ENCODE measurements at places on chromosomes 4 and X.

- DNase-seq: no peak
These were observed 789 bp upstream of the SRPX start for GRCh38 chrX:38221391-38221929.

- no peak for DNase-seq
These were observed 27.2 kb upstream of the GPR34 start for GRCh38 chrX:41661366-41662095.

GRCh38 chr4:8069102-8069752, 89.4 kb downstream of the ABLIM2 start:
- no peak for DNase-seq

GRCh38 chr4:84279678-84280077, 219.4 kb downstream of the NKX6-1 start:
- no peak for DNase-seq

DNA sequence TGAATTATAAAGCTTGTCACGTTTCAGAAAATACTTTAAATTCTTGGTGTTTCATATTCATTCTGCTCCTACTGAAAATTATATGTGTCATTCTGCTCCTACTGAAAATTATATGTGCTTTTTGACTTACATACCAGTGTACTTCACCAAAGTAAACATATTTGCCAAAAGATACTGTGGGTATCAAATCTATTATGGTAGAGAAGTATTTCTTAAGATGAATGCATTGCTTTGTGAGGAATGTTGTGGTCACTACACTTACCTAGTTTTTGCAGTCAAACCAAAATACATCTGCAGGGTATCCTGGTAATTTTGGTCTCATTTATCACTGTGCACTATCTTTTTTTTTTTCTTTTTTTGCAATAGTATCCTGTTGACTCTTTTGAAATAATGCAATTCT, 287.7 kb upstream of the MAD2L1 start:
- no peak for DNase-seq

- no peak for DNase-seq
These were observed 44.8 kb upstream of the PTPN13 start for GRCh38 chr4:86549163-86549788.

GRCh38 chr4:76779740-76780459, 118.0 kb downstream of the SOWAHB start:
- DNase-seq: no peak

GRCh38 chr4:59973492-59973891, 1226.6 kb upstream of the ADGRL3 start:
- no peak for DNase-seq

DNA sequence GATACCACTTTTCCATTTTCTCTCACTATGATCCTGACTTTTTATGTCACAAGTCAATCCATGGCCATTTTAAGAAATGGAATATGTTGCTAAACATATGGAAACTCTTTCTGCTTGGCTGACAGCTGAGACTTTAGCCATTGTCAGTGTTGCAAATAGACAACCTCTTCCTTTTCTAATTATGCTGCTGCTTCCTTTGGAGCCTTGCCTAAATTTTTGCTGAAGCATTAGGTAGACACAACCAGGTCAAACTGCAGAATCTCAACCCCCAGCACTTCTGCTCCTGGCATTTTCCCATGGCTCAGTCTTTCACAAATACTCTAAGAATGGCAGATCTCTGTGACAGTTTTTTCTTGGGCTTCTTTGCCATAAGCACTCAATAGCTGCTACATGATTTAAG, 543.3 kb downstream of the GRID2 start:
- no peak for DNase-seq

- DNase-seq: no peak
These were observed 32.0 kb upstream of the MMAA start for GRCh38 chr4:145587088-145587754.

DNA sequence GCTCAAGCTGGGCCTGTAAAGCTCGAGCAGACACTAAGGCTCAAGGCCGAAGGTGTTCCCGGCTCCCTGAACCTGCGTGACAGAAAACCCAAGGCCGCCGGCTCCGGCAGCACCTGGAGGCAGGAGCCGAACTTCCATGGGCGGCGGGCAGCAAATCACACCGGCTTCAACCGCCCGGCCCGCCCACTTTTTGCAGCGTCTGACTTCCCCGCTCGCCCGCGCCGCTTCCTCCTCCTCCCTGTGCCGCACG, 940 bp upstream of the NSD2 start:
- no peak for DNase-seq

DNA sequence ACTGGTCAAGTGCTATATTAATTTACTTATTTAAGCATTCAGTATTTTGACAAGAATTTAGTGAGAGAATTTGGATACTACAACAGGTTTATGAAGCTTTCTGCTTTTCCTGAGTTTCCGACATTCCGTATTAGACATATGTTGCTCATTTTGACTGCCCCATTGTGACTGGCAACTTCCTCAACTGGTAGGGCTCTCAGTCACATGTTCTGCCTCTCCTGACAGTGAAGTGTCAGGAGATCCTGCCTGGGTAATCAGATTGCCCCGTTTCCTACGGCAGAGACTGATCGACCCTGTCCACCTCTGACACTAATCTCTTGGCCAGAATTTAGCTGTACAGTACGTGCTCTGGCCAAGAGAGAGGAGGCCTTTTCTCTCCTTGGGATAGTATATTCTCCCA, 49.5 kb downstream of the CLNK start:
- no peak for DNase-seq

DNA sequence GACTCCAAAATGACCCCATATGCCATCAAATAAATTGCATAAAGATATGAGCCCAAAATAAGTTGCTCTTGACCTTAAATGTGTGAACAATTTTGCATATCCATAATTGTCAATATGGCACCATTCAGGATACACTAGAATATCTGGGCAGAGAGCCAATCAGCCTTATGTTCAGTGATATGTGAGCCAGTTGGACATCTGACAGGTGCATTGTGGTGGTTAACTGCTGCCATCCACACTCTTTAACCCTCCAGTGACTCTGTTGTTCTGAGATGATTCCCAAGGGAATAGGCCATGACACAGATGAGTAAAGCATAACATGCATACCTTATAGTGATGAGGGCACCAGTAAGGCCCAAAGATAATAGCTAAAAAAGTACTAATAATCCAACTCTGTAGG, 500.1 kb downstream of the PCDH18 start:
- no peak for DNase-seq

DNA sequence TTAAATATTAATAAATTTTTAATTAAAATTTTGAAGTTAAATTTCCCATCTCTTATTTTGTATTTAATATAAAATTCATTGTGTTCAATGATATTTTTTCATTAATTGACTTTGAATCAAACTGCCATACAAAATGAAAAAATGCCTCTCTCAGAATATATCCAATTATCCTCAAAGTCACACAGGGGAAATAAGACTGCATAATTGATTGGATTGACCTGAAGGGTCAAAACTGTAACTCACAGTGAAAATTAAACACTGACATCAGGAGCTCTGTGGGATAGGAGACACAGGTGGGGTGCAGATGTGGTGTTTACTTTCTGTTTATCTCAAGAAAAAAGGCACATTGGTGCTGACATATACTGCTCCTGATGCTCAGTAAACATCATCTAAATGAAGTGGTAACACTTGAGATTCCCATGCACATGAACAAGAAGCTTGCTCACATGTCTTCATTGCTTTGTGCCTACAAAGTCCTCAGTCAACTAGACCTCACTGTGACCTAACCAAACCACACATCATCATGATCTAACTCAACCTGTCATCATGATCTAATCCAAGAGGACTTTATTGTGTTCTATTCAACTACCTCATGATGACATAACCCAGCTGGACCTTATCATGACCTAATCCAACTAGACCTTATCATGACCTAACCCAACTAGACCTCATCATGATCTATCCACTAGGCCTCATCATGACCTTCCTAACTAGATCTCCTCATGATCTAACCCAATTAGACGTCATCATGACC, 83.7 kb downstream of the DHRSX start:
- no peak for DNase-seq

DNA sequence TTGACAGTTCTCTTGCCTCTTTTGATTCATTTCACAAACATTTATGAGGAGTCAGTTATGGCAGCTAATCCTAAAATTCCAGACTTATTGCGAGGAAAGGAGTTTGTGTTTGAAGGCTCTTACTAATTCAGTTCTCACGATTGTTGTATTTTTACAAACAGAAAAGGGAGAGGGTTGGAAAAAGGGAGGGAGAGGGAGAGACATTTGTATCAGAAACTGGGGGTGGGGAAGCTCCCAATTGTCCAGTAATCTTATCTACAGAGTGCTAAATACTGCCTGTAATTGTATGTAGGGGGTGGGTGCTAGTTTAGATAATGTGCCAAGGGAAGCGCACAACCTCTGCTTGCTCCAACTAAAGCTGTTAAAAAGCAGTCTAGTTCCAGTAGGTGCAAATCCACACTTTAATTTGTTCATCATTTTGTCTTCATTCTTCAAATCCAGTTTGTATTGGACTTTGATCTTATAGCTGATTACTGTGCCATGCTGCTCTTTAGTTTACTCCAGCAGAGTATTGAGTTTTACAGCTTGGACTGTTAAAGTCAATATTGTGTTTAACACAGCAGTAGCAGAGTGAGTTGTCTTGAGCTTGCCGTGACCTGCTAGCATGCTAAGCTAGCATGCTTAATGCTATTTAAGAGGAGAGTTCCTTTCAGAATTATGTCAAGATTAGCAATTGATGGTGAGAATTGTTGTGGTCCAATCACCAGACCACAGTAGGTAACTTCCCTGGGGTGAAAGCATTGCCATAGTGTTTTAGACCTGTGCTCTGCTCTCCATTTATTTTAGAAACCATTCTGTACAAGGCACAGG, 13.9 kb downstream of the FNIP2 start:
- no peak for DNase-seq

DNA sequence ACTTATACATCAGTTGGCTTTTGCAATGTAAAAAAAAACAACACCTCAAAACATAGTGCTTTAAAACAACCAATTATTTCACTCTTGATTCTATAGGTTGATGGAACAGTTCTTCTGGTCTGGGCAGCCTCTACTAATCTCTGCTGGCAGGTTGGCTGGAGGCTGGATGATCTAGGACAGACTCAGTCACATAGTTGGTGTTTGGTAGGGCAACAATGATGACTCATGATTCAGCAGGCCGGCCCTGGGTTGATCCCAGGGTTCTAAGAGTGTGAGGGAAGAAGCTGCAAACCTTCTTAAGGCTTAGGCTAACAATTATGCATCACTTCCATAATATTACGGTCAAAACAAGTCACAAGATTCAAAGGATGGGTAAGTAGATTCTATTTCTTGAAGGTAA, 558.2 kb downstream of the ZNF674 start:
- no peak for DNase-seq
